ENCODE measurements at places on chromosomes 12 and 14.
A peak's percentile ranks its signal among the peaks of the same experiment; 100 is the strongest.

DNA sequence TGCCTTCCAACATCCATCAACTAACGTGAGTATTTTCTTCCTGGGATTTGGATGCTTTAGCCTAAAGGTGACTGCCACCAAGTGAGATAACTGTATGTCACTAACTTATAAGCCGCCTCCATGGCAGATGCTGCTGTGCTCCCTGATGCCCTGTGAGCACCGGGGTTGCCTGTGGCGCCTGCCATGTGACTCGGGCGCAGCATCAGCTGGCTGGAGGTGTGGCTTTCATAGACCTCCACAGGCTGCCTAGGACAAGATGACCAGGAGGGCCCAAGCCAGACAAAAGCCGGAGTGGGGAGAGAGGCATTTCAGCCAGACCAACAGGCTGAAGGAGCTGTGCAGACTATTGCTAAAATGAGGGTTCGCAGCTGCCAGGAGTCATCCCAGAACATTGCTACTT is 55.7 kb downstream of the ANAPC7 start:
- no peak for DNase-seq

GRCh38 chr14:54253195-54253947 is 143.4 kb upstream of the CDKN3 start:
- DNase-seq: peak; percentile 94

DNA sequence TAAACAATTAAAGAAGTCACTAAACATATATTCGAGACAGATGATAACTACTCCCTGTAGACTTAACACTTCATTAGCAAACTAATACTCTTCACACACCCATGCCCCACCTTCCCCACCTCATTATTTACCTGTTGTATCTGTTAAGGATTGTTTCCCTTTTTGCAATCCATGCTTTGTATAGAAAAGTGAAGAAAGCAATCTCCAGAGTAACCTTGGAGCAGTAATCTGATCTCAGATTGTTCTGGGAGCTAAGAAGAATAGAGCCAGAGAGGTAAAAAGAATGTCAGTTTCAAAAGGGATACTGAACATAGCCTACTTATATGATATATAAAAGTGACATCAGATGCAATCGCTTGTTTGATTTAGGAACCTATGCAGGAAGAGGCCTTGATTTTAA is 37.4 kb downstream of the PLEKHA5 start:
- DNase-seq: no peak

- no peak for DNase-seq
Measured at GRCh38 chr12:112961074-112961473, 17.2 kb upstream of the OAS2 start.

- DNase-seq: no peak
Measured at GRCh38 chr12:76152181-76152807, 67.8 kb upstream of the NAP1L1 start.

DNA sequence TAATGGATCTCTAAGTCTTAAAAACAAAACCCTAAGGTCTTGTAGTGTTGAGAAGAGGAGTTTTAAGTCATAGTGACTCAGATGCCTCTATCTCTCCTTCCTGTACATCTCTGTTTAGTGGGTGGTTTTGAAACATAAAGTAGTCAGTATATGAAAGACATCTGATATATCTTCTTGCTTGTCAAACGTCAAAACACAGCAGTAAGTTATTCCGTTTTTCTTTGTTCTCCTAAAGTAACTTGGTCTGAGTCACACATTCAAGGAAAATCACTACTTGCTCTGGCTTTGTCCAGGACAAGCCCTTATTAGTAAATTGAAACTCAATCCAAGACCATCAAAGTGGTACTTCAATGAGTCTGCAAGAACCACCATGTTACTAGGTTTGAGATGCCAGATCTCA is 1172.5 kb downstream of the BCL11B start:
- no peak for DNase-seq

DNA sequence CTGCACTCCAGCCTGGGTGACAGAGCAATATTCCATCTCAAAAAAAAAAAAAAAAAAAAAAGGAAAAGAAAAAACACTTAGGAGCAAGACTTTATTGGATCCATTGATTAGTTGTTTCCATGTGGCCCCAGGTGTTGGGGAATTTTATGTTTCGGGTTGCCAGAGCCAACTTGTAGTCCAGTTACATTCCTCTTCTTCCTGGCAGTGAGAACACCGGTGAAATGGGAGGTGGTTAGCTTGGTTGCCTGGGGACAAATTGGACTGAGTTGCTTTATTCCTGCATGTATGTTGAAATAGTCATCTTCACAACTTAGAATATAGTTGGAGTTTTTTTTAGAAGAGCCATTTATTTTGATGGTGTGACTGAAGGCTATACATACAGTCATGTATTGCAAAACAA is 12.6 kb downstream of the RCOR1 start:
- no peak for DNase-seq

GRCh38 chr12:25817166-25817565 is 141.3 kb upstream of the RASSF8 start:
- DNase-seq: no peak

GRCh38 chr14:42045383-42045782 is 438.7 kb downstream of the LRFN5 start:
- no peak for DNase-seq

DNA sequence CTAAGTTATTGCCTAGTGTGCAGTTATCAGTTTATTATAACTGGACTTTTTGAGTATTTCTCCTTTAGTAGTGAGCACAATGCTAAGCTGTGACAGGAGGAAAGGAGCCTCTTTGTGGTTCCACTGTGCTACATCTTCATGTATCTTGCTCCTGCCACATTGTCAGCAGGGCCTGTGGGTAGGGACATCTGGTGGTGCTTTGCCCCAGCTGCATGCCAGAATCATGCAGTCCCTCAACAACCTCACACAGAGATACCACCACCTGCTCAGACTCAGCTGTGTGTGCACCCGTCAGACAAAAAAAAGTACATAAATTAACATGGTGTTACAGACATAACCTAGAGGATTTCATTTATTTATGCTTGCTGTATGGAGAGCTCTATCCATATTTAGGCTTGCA is 51.1 kb downstream of the MIS18BP1 start:
- DNase-seq: peak; percentile 18

DNA sequence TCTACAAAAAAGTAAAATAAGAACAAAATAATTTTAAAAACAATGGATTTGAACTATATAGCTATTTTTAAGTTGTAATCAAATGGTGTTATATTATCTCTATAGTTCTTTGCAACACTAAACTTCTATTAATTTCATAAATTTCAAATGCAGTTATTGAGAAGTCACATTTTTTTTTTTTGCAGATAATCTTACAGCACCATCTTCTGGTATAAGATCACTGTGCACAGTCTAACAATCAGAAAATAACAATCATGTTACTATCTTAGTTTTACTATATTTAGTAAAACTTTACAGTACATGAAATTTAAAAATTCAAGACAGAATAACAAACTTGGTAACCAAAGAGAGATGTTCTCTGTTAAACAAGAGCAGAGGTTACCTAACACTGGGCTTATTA is 40.6 kb downstream of the GXYLT1 start:
- DNase-seq: no peak

GRCh38 chr14:94043111-94043755 is 17.1 kb downstream of the OTUB2 start:
- peak; percentile 47 for DNase-seq

Data from fibroblast of mammary gland (primary cell).